ENCODE measurements at places on chromosomes 7 and 10. TPM values are rescaled to one million over a fixed set of nuclear protein-coding genes. Genes with fewer than 3 reads are reported as not detected.

GRCh38 chr7:68733219-68734153, 864.8 kb upstream of the AUTS2 start:
- DNase-seq: no peak
- H3K36me3 ChIP-seq: no peaks in the 10 kb centered on the region
- no peak overlapping the region for H3K27ac ChIP-seq
- H3K4me3 ChIP-seq: no peak overlapping the region
- H3K27me3 ChIP-seq: no peaks in the 10 kb centered on the region

- no peaks in the 10 kb centered on the region for H3K27me3 ChIP-seq
- no peak for DNase-seq
- no peak overlapping the region for H3K27ac ChIP-seq
- no peaks in the 10 kb centered on the region for H3K36me3 ChIP-seq
These were observed 238.5 kb upstream of the KMT2E start for GRCh38 chr7:104775531-104775930.

GRCh38 chr10:64346389-64346788, 825.2 kb downstream of the REEP3 start:
- H3K27me3 ChIP-seq: no peaks in the 10 kb centered on the region
- H3K4me3 ChIP-seq: no peak overlapping the region
- H3K36me3 ChIP-seq: no peaks in the 10 kb centered on the region
- no peak overlapping the region for H3K27ac ChIP-seq
- DNase-seq: no peak
- H3K4me1 ChIP-seq: no peaks in the 10 kb centered on the region

GRCh38 chr10:43127442-43127841, 10.8 kb upstream of the CSGALNACT2 start:
- no peaks in the 10 kb centered on the region for H3K36me3 ChIP-seq
- no peaks in the 10 kb centered on the region for H3K4me1 ChIP-seq
- no peak overlapping the region for H3K27ac ChIP-seq
- no peak overlapping the region for H3K4me3 ChIP-seq

DNA sequence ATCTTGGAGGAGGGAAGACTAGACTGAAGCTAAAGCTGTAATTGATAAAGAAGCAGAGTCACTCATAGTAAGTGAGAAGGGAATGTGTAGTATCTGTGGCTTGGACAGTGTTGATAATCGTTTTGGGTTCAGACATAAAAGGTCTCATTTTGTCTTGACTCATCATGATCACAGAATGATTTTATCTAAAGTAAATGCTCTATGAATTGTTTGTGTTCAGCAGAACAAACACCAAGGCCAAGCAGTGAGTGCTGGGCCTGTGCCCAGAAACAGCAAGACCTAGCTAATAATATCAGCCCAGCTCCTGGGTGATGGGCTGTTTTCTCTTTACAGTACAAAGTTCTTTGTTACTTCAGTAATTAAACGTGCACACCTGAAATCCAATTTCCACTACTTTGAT, 26.7 kb upstream of the CD36 start:
- no peak overlapping the region for H3K27ac ChIP-seq
- no peaks in the 10 kb centered on the region for H3K36me3 ChIP-seq
- peak; percentile 64 for DNase-seq
- no peak overlapping the region for H3K4me3 ChIP-seq
- H3K4me1 ChIP-seq: peaks cover 16% of the 10 kb centered on the region

Gene AQP1
- 1,132 TPM for total RNA-seq

Gene KCNIP2
- total RNA-seq: 3.0 TPM

Gene PRSS1
- total RNA-seq: not detected
